ENCODE measurements at places on chromosomes 12 and 14.

GRCh38 chr12:129903092-129903945 is 506 bp downstream of the TMEM132D start:
- DNase-seq: peak; percentile 32

- DNase-seq: peak; percentile 61
These were observed 113.7 kb upstream of the RTL1 start for GRCh38 chr14:101017209-101017608.

DNA sequence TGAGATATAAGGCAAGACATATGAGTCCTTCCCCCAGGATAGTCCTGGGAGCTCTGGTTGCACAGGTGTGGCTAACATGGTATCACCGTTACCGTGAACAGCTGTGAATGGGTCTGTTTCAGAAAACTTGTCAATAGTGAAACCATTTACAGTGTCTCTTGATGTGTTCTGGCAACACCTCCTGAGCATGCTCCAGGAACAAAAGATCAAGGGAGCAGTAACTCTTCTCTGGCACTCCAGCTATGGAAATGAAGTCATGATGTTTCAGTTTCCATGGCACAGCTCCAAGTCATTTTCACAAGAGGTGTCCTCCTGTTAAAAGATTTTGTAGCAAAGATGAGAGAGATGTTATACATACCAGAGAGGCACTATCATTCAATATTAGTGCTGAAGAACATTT is 253.7 kb downstream of the SNAPC1 start:
- DNase-seq: peak; percentile 65

DNA sequence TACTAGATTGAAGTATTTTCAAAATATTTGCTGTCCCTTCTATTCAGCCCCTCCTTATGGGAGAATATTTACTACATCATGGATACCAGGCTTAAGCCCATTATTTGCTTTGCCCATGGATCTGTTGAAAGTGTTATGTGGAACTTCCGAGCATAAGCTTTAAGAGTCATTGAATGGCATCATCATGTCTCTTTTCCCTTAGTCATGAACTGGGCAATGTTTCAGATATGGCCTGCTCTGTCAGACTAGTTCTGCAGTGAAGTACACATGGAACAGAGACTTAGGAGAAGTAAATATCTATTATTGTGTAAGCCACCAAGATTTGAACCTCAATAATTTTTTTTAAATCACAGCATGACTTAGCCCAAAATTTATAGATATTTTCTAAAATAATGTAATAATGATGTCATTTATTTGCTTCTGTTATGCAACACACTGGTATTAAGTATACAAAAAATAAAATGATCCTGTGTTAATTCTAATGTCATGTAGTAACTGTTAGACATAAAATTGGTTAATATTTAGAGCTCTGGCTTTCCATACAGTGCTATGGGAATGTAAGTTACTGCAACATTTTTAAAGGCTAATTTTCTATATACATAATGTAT is 1097.3 kb downstream of the SLC16A7 start:
- DNase-seq: no peak

GRCh38 chr14:101377069-101377468 is 184.2 kb upstream of the DIO3 start:
- DNase-seq: no peak

- DNase-seq: no peak
These were observed 121.8 kb downstream of the BBS10 start for GRCh38 chr12:76226397-76226796.

GRCh38 chr14:94598816-94599655 is 13.2 kb upstream of the SERPINA3 start:
- peak; percentile 93 for DNase-seq

GRCh38 chr12:121866331-121866730 is 7.7 kb upstream of the HPD start:
- DNase-seq: no peak

- DNase-seq: peak; percentile 90
These were observed 78.4 kb upstream of the FUT8 start for GRCh38 chr14:65333943-65334687.

GRCh38 chr14:99633918-99634317 is 11.0 kb upstream of the HHIPL1 start:
- no peak for DNase-seq

DNA sequence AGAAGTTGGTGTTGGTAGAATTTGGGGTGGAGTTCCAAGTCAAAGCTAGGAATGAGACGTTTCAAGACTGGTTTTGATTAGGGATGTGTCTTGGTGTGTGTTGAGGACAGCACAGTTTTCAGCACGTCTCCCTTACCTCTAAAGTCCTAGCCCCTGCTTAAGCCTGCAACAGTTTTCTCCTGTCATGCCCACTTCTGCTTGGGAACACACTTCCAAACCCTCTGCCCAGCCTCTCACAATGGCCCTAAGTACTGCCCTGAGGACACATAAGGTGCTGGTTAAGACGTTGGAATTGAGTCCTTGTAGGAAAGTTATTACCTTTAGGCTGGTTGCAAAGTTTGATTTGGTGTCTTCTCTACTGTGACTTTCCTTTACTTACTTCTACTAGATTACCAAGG is 710 bp upstream of the BMAL2 start:
- DNase-seq: peak; percentile 24

DNA sequence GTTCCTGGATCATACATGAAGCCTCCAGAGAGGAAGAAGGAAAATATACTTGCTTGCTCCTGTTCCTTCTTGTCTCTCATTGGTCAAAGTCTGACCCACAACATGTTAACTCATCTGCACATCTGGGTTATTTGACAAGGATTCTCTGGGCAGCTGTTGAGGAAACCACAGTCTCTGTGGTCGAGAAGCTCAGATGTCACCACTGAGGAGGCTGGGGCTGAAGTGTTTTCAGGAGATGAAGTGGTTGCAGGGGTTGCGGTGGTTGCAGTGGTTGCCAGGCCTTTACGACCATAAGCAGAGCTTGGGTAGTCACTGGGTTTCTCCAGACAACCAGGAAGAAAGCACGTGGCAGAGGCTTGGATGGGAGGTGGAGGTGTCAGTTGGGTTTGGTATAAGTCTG is 265.0 kb upstream of the LRIG3 start:
- DNase-seq: no peak

DNA sequence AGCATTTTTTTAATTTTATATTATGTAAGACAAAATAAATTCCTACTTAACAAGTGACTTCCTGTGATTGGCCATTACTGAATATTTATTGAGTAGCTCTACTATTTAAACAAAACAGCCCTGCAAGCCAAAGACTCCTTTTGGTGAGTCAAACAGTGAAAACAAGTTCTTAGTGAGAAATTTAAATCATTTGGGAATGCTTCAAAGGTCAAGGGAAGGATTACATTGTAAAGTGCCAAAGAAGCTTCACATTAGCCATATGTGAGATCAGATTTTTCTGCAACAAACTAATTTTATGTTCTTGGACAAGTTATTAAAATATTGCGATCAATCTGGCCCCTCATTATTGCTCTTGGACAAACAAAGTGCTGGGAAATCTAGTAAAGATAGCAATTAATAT is 795.4 kb upstream of the MGAT4C start:
- DNase-seq: no peak

DNA sequence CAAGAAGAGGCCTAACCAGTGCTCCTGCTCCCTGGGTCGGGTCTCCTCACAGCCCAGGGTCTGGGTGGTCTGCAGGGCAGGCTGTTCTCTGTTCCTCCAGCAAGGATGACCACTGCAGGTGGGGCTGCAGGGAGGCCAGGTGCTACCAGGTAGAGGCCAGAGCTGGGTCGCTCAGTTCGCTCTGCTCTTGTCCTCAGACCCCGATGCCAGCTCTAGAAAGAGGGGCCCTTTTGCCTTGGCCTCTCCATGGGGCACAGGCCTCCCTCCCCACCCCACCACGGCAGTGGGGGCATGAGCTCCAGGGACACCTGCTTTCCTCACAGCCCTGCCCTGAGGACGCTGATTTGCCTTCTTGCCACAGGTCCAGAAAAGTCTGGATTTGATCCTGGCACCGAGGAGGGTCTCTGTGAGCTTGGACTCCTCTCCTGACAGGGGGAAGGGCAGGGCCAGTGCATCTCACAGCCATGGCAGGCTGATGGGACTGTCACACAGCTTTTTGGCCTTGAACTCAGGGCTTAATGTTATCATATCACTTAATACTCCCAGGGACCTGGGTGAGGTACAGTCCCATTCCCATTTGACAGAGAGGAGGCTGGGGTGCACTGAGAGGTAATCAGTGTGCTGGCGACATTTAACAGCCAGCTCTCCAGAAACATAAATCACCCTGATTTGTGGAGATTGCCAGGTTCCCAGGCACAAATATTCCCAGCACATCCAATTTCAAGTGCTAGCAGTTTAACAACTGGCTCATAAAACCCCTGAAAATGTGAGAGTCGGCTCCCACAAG is 273.0 kb upstream of the SFSWAP start:
- no peak for DNase-seq

GRCh38 chr12:57641699-57642442 is 8.9 kb upstream of the B4GALNT1 start:
- no peak for DNase-seq

- DNase-seq: no peak
These were observed 43.3 kb upstream of the MBIP start for GRCh38 chr14:36363704-36364103.

DNA sequence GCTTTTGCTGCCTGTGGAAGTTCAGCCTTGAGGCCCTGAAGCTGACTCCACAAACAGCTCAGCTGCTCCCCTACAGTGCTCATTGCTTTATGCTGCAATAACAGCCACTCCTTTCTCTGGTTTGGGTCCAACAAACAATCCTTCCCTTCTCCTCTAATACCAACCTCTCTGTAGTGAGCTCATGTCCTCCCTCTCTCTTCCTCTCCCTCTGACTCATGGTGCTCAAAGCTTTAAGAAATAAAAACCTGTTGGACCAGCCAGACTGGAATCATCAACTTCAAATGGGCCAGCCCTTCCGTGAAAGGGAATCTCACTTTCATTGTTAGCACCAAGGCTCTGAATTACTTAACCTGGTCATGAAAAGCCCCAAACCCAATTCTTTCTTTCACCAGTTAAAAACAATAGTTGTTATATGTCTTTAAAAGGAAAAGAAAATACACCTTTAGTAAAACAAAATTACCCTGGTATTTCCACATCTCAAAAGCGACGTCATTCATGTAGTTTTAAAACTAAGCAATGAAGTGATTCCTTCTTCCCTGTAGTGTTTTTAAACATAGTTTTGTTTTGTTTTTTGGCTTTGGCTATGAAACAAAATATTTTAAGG is 126.4 kb downstream of the DUSP6 start:
- DNase-seq: peak; percentile 71

DNA sequence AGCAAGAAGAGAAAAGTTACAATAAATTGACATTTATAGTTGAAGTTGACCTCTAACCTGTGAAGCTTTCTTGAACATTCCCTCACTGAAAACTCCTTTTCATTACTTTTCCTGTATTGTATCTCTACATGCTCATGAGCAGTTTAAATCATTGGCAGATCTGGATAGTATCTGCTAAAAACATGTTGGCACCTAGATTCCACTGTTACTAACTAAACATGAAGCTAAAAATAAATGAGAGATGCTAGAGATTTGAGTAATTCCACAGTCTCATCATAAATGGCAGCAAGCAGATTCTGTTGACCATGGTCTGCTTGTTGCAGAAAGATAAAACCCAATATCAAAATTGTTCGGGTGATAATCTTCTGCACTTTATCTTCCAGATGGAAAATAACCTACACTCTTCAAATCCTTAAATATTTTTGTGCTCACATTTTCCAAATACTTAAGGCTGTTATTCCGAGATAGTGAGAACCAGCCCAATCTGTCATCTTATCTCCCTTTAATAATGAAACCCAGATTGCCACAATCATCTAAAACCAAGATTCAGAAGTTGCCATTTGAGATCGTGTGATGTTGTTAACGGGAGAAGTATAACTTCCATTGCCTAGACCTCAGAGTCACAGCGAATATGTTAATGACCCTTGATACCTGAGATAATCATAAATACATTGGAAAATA is 171.0 kb upstream of the DAAM1 start:
- DNase-seq: no peak

DNA sequence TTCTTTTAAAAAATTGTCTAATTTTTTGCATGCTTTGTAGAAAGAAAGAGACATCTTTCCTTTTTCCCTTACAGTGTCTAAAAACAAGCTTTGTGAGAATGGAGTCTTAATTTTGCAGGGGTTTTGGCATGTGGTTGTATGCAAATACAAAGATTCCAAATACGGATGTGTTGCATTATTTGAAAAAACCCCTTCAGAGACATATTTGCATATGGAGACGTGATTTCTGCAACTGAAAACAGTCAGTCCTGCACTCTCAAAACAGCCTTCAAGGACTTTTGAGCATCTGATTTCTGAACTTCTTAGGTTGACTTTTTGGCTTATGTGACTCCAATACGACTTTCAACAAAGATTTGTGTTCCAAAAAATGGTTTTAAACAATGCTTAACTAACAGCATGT is 7.8 kb downstream of the IRAK3 start:
- no peak for DNase-seq

DNA sequence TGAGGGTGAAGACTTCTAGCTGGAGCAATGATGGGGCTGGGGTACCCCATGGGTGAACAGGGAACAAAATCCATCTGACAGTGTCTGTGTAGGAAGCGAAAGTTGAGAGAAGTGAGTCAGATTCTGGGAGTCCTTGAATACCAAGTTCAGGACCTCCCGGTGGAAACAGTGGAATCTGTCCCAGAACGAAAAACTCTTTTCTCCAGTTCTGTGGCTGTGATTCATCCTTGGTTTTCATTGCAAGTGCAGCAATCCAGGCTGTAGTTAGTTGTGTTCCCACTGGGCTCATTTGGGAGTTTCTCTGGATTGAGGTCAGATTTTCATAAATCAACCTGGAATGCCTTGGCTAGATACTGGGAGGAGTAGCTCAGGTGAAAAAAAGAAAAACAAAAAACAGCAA is 120.7 kb downstream of the C12orf75 start:
- peak; percentile 90 for DNase-seq

GRCh38 chr12:47387994-47388393 is 308.2 kb upstream of the AMIGO2 start:
- no peak for DNase-seq

DNA sequence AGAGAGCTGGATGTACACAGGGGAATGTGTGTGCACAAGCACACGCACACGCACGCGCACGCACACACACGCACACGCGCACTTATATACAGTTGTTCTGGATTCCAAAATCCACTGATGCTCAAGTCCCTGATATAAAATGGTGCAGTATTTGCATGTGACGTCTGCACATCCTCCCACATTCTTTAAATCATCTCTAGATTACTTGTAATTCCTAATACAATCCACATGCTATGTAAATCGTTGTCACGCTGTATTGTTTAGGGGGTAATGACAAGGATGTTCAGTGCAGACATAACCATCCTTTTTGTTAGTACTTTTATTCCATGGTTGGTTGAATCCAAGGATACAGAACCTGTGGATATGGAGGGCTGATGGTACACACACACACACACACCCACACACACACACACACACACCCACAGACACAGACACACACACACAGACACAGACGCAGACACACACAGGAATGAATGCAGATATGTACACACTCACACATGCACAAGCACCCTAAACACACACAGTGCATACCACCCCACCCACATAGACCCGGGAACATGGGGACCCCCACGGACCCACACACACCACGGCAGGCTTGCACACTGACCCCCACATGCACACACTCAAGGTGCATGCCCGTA is 188.5 kb upstream of the PRMT8 start:
- peak; percentile 62 for DNase-seq

Measured in fibroblast of skin of scalp (primary cell).